LoVo (cell line): ENCODE measurements at places on chromosomes 11 and 22.

- DNase-seq: no peak
Observed at GRCh38 chr22:49942565-49943404, 17.8 kb upstream of the PIM3 start.

DNA sequence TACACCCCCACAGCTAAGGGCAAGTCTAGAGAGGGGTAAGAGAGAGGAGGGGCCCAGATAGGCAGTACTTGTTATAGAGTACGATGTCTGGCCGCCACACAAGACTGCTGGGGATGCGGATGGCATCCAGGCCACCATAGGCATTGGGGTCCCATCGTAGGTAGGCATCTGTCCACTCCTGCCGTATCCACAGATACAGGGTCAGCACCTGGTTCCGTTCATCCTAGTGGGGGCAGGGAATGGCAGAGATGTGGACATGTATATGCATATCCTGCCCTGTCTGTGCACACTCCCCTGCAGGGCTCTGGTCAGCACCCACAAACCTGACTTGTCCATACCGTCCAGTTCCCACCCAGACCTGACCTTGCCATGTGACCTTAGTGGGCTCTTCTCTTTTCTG lies 2.1 kb downstream of the CHRNA10 start:
- no peak for DNase-seq

GRCh38 chr11:119863851-119864601 lies 135.0 kb upstream of the NECTIN1 start:
- DNase-seq: no peak

- no peak for DNase-seq
Observed at GRCh38 chr11:131246156-131246555, 124.3 kb upstream of the NTM start.

- no peak for DNase-seq
Observed at GRCh38 chr11:77121096-77121640, 6.9 kb upstream of the MYO7A start.

- DNase-seq: no peak
Observed at GRCh38 chr22:39748877-39749276, 144.7 kb downstream of the ENTHD1 start.

- DNase-seq: no peak
Observed at GRCh38 chr11:124667601-124668000, 5.9 kb downstream of the SIAE start.

DNA sequence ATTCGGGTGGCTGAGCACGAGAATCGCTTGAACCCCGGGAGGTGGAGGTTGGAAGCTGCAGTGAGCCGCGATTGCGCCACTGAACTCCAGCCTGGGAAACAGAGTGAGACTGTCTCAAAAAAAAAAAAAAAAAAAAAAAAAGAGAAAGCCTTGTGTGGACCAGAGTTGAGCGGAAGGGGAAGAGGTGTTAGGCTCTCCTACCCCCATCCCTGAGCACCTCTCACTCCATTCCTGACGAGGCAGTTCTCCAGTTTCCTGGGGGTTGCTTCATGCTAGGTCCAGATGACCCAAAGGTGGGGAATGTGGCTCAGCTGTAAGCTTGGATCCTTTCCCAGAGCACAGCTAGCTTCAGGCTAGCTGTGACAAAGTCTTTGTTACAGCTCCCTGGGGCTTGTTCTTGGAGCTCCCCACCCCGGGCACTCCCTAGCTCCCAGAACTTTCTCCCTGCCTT lies 8.8 kb upstream of the DNAL4 start:
- peak; percentile 82 for DNase-seq

GRCh38 chr11:128619540-128620308 lies 32.4 kb upstream of the ETS1 start:
- DNase-seq: no peak

DNA sequence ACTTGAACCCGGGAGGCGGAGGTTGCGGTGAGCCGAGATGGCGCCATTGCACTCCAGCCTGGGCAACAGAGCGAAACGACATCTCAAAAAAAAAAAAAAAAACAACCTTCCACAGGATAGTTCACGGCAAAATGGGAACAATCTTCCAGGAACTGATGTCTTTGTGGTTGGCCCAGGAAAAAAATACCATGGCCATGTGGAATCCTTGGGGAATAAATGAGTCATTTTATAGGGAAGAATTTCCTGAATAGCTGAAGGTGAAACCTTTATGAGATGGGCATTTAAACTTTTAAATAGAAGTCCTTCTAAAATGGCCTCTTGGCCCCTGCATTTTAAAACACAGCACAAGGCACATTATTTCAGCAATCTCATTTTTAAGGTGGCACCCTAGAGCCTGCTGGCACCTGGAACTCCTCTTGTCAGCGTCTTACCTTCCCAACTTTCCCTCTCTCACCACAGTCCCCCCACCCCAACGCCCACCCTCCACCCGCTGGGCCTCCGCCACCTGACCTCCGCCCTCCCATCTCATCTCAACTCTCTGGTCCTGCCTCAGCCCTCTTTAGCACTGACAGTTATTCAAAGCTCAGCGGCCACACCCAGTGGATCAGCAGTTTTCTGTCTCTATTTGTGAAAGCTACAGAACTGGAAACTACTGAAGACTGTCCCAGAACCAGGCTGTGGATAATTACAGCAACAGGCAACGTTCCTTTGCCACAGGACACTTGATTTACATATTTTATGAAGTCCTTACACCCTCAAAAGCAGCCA lies 43.1 kb downstream of the SCGB1A1 start:
- peak; percentile 75 for DNase-seq
